GM20000 (cell line): ENCODE measurements at places on chromosomes 1 and 21.

GRCh38 chr1:205017001-205017400, 26.0 kb upstream of the CNTN2 start:
- DNase-seq = no peak

- DNase-seq = no peak
Observed at GRCh38 chr21:34911360-34911759, 137.7 kb downstream of the RUNX1 start.

DNA sequence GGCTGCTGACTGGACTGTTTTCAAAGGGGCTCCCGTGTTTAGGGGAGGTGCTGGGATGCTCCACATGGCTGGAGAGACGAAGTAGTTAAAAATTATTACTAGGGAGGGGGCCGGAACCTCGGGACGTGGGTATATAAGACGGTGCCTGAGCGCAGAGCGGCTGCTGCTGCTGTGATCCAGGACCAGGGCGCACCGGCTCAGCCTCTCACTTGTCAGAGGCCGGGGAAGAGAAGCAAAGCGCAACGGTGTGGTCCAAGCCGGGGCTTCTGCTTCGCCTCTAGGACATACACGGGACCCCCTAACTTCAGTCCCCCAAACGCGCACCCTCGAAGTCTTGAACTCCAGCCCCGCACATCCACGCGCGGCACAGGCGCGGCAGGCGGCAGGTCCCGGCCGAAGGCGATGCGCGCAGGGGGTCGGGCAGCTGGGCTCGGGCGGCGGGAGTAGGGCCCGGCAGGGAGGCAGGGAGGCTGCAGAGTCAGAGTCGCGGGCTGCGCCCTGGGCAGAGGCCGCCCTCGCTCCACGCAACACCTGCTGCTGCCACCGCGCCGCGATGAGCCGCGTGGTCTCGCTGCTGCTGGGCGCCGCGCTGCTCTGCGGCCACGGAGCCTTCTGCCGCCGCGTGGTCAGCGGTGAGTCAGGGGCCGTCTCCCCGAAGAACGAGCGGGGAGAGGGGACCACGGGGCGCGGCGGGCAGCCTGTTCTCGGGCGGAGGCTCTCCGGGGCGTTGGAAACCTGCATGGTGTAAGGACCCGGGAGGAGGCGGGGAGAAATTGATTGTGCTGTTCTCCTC, at the start of gene CHODL:
TSS of gene CHODL (plus strand) at position 163 of the 793 bp plus-strand sequence. CDS start at position 554, 391 bp downstream.
- no peak for DNase-seq

DNA sequence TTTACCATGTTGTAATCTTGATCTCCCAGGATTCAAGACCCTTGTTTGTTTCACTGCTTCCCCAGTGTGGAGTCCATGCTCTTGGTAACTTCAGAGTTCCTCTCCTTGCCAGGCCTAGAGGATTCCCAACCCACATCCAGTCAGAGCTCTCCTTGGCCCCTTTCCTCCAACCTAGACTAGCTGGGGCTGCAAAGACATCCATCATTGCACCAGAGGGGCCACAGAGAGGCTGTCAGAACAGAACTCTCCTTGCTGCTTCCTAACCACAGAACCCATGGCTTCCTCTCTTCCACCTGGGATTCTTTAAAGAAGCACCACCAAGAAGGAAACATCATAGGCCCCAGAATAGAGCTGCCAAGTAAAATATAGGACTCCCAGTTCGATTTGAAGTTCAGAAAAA, 81.0 kb downstream of the HMGB4 start:
- DNase-seq = no peak

- peak; percentile 37 for DNase-seq
Observed at GRCh38 chr1:905811-906599, 17.7 kb upstream of the SAMD11 start.

- no peak for DNase-seq
Observed at GRCh38 chr1:53153752-53154151, 11.3 kb upstream of the SLC1A7 start.

- peak; percentile 42 for DNase-seq
Observed at GRCh38 chr1:156524481-156524869, 23.9 kb upstream of the MEF2D start.

GRCh38 chr21:36203603-36203889, 46.9 kb downstream of the DOP1B start:
- peak; percentile 56 for DNase-seq
